ENCODE measurements at places on chromosomes 1 and 21.

DNA sequence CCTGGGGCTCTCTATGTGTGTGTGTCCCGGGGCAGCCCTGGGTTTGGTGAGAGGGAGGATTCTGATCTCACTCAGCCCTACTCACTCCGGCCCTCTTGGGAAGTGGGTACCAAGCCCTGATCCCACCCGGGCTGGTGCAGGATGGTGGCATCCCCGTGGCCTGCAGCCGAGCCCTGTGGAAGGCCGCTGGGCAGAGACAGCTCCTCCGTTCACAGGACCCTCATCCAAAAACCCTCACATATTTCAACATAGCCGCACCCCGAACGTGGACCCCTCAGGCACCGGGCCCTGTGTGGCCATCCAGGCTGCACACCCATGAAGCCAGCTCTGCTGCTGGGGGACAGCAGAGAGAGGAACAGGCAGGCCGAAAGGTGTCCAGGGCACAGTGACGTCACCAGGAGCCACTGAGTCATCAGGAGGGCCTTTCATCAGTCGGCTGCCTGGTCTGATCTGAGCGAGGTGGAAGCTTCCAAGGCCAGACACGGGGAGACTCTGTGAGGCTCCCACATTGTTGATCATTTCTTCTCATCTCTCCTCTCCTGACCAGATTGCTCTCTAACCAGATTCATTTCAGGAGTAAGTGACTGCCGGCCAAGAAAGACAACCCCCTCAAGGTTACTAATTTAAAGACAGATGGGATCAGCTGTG lies 16.2 kb upstream of the GPR157 start:
- no peak for DNase-seq

- no peak for DNase-seq
Measured at GRCh38 chr21:46126309-46127238, 28.7 kb downstream of the COL6A2 start.

DNA sequence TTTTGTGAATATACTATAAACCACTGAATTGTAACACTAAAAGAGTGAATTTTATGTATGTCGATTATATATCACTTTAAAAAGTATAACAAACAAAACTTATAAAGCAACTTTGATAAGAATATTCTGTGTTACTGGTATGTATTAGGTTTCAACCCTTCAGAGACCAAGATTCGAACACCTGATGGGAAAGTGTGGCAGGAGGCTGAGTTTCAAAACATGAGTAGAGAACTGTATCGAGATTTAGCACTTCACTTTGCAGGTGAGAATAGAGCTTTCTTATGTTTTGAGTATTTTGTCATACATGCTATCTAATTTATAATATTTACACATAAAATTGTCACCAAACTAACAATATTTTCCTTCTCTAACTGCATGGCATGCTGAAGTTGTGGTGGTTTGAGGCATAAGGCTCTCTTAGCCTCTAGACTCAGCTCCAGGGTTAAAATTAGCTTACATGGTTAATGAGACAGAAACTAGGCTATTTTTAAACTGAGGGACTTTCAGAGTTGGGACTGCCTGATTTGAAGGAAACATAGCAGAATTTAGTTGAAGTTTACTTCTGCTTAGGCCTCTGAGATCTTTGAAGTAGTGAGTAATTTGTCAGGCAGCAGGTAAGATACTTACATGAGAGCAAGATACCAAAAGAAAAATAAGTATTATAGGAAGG lies 48.6 kb downstream of the CEP350 start:
- DNase-seq = peak; percentile 15

DNA sequence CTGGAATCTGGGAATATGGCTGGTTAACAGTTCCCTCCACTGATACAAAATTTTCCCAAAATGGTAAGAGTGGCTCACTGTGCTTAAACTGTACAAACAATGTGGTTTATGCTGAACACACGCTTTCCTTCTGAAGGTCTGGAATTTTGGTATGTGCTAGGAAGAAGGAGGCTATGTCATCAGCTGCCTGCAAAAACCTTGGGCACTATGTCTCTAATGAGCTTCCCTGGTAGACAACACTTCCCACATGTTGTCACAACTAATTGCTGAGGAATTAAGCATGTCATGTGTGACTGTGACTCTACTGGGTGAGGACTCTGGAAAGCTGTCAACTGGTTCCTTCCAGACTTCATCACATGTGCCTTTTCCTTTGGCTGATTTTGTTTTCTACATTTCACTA lies 29.2 kb downstream of the IPP start:
- DNase-seq = no peak

DNA sequence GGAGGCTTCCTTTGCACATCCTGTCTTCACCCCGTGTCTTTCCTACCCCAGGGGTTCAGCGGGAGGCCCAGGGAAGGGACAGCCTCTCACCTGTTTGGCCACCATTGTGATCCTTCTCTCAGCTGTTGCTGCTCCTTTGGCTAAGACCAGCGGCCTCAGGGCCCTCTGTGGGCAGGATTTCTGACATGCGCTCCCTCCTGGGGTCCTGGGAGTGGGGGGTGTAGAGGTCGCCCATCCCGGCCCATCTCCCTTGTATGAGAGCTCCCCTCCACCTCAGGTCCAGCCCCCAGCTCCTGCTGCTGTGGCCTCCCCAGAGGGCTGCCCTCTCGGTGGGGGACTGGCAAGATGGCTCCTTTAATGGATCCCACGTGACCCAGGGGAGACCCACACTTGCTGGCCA lies 120.5 kb downstream of the PRDM2 start:
- no peak for DNase-seq

DNA sequence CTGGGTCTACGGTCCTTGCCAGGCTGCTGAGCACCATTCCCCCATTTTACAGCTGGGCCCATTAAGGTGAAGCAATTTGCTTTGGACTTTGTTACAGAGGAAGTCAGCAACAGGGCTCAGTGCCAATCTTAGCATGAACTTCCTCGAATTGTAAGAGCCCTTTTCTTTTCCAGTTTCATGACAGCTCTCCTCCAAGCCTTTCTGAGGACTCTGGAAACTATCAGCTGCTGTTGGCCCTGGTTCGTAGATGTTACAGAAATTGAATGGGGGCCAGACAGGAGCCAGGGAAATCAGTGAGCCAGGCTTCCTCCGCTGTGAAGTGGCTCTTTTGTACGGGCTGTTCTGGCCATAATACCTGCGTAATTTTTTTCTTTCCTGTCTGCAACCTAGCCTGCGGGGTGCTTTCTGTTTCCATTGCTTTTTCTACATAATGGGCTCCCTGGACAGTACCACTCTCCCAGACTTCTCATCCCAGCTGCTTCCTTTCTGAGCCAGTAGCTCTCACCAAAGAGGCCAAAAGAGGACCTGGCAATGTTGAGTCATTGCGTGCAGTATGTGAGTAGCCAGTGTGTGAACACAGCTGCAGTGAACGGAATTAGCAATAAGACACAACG lies 386.3 kb downstream of the DISC1 start:
- DNase-seq = peak; percentile 12

DNA sequence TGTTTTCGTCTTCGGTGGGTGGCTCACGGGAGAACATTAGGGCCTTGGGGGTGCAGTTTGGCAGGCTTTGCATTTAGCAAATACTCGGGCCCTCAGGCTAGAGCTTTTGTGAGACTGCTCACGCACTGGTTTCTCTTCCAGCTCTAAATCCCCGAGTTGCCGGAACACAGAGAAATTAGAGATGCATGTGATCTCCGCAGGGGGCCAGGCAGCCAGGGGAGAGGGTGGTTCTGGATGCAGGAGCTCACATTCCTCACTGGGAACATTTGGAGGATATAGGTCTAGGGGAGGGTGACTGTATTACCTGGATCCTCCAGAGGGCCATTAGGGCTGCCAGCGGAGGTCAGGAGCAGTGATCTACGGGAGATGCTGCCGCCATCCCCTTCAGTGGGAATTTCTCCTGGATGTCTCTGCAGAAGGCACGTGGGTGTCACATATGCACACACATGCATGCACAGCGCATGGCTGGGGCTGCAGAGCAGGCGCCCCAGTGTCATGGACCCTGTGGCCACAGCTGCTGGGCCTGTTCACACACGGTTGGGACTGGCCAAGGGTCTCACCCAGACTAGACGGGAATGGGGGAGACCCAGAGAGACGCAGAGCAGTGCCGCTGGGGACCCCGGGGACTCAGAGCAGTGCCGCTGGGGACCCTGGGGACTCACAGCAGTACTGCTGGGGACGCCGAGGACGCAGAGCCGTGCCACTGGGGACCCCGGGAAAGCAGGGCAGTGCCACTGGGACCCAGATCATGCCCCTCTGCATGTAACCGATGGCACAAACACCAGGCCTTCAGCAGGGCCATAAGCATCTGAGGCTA lies 258.7 kb downstream of the CAMTA1 start:
- DNase-seq = no peak

GRCh38 chr1:24228311-24228710 lies 41.2 kb upstream of the IFNLR1 start:
- no peak for DNase-seq

DNA sequence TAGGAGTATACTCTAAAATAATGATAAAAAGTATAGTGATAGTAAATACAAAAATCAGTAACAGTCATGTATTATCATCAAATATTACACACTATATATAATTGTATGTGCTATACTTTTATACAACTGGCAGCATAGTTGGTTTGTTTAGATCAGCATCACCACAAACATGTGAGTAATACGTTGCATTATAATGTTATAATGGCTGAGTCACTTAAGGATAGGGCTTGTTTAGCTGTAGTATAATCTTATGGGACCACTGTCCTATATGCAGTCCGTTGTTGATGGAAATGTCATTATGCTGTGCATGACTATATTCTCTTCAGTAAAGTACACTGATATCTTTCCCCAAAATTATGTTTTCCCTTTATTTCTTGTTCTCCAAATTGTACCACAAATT lies 92.8 kb downstream of the LYPLAL1 start:
- DNase-seq = no peak

DNA sequence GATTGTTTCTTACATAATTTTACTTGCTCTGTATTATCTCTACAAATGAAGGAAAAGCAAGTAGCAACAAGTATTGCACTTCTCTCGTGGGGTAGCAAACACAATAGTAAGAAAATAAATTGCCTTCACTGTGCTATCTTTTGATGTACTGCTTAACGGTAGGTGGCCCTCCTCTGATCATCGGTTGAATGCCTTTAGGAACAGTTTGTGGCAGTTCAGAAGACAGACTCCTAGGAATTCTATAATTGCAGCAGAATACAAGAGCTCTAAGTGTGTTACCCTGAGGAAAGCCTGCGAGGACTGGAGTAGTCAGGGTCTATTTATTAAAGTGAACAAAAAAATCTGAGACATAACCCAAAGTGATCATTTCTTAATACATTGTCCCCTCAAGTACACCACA lies 1135.9 kb downstream of the KCNT2 start:
- no peak for DNase-seq

DNA sequence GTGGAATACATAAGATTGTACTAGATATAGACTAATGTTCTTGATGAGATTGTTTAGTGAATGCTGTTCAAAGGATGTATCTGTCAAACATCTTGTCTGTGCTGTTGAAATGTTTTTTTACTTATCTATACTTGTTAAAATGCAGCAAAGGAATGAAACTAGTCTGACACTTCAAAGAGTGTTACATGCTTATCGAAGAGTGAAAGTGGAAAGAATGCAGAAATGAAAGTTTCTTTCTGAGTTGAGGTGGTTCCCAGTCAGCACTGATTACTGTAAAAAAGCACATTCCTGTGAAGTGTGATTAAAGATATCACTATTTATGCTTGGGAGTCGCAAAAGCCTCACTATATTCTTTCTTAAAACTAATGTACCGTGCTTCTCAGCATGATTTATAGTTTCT lies 1225.2 kb downstream of the NCAM2 start:
- no peak for DNase-seq
